ENCODE measurements at places on chromosomes 7 and 10.
A peak's percentile ranks its signal among the peaks of the same experiment; 100 is the strongest.

- peak; percentile 1 for DNase-seq
Measured at GRCh38 chr10:50275650-50276235, 24.4 kb upstream of the ASAH2 start.

DNA sequence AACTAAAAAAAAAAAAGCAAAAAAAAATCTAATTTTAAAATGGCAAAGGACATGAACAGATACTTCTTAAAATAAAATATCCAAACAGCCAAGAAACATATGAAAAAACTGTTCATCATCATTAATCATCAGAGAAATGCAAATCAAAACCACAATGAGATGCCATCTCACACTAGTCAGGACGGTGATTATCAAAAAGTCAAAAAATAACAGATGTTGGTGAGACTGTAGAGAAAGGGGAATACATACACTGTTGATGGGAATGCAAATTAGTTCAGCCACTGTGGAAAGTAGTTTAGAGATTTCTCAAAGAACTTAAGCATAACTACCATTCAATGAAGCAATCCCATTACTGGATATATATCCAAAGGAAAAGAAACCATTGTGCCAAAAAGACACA lies 30.2 kb downstream of the COBL start:
- DNase-seq: no peak

DNA sequence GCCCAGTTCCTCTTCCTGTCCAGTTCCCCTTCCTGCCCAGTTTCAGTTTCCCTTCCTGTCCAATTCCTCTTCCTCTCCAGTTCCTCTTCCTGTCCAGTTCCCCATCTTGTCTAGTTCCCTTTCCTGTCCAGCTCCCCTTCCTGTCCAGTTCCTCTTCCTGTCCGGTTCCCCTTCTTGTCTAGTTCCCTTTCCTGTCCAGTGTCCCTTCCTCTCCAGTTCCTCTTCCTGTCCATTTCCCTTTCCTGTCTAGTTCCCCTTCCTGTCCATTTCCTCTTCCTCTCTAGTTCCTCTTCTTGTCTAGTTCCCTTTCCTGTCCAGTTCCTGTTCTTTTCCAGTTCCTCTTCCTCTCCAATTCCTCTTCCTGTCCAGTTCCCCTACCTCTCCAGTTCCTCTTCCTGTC lies 68.1 kb upstream of the ADCY1 start:
- no peak for DNase-seq

DNA sequence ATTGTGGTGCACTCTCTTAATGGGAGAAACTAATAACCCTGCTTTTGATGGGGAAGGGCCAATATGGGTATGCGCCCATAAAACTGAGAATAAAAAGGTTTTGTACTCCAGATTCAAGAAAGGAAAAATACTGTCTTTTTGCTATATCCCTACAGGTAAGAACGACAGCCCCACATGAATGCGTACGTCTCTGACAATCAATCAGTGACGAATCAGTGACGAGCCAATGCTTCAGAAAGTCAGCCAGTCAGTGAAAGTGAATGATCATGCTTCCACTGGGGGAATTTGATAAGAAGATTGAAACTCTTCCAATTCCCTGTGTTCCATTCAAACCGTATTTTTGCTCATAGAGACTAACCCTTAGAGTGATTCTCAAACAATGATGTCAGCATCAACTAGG lies 26.3 kb downstream of the ARL5B start:
- no peak for DNase-seq

DNA sequence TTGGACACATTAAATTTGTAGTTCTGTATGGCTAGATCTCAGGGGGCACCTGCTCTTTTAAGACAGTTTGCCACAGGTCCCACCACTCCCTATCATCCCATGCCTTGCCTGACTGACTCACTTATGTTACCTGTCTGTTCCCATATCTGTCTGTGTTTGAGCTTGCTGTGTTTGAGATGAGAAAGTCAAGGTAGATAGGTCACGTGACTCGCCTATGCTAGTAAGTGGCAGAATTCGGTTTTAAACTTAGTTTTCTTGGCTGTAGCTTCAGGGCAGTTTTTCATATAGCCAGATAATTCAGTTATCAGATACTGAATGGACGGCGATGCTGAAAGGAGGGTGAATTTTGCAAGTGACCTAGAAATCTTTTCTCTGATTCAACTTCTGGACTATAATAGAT lies 348.4 kb downstream of the RPS24 start:
- DNase-seq: no peak

DNA sequence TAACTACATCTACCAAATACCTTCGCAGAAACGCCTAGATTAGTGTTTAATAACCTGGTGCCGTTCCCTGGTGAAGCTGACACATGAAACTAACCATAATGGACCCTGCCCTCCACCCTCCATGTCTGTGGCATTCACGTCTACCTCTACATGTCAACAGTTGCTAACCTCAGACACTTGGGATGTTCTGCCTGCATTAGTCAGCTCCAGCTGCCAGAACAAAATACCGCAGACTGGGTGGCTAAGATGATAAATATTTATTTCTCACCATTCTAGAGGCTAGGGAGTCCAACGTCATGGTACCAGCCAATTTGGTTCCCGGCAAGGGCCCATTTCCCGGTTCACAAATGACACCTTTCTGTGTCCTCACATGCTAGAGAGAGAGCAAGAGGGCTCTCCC lies 118.5 kb upstream of the CHST15 start:
- DNase-seq: no peak

DNA sequence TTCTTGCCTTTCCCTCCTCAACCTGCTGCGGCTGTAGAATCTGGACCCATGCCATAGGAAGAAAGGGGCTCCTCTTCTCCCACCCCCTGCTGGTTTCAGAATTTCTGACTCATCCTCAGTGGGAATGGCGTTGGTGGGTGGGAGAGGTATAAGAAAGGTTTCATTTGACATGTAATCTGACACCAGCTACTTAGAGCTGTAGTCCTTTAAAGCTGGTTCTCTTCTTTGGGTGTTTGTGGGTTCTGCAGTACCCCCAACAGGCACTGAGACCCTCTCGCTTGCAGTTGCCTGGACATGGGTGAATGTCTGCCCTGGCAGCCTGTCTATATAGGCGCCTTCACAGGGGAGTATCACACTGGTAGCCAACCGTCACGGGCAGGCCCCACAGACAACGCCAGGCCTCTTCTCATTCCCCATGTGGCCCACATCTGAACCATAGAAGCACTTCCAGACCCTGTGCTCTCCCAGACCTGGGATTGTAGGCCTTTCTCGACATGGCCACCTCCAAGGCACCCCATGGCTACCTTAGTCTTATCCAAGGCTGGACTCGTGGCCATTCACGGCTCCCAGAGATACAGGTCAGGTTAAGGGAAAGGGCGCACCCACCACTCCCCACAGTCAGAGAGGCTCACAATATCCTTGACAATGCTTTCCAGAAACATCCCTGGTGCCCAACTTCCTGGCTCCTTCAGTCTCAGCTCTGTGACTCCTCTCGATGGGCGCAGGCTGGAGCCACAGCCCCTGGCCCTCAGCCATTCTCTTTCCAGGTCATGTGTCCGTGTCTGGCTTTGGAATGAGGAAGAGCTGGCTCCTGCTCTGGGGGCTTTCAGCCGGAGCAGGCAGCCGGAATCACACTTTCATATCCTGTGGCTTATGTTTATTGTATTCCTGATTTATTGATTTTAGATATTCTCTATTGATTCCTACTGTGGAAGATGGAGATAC lies 17.5 kb downstream of the ZNF862 start:
- no peak for DNase-seq

DNA sequence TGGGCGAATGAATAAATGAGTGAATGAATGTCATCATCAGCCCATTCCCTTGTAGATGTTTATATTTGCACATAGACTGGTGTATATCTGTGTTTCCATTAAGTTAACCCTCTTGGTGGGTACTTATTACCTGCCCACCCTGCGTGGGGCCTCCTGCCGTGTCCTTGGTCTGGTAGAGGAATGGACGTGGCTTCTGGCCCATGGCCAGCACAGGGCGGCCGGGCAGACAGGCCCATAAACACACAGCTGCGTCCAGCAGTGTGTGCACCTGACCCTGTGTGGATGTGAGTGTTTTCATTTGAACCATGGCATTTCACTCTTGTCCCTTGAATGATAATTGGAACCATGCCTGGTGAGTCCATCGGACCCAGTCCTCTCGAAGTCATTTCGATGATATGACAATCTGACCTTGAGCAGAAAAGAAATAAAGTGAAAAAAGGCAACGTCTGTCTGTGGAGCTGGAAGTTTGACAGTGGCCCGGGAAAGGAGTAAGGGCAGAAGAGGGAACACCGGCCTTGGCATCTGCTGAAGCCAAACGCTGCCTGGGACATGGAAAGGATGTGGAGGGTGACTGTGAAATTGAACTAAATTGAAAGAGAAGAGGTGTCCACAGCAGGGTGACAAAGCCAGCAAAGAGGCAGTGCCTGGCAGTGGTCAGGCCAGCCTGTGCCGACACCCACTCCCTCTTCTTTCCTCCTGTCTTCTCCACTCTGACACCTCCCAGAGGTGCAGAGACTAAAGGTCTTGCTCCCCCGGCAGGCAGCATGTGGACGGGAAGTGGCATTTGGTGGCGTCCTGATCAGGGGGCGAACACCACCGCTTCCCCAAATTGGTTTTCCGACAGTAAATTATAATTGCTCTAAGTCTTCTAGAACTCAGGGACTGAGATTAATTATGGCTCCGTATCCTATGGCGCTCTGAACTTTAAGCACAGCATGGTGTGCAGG lies 199.0 kb upstream of the ZMIZ1 start:
- no peak for DNase-seq

DNA sequence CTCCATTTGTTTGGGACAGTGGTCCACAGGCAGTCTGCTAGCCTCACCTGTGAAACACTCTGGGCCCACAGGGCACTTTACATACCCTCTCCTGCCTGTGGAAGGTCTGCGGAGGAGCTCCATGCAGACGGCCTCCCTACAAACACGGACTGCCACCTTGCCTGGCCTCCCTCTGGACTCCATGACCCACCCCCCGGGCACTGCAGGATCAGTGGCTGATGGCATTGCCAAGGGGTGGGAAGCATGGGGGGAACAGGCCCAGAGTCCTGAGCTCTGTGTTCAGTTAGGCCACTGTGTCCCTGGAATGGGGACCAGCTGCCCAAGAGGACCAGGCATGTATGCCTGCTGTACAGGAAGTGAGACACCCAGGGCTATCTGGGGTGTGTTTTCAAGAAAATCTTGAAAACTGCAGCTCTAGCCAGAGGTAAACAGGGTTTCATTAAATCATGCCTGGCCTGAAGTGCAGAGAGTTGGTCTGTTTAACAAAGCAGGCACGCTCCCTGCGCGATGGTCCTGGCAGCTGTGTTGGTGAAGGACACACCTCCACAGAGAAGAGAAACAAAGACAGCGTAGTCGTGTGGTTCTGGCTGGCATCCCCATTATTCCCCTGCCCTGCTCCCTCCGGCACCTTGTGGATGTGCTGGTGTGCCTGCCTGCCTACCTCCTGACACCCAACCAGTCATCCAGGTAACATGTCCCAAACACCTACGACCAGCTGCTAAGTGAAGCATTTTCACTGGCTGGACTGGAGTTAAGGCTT lies 470.8 kb upstream of the ZMIZ1 start:
- no peak for DNase-seq

GRCh38 chr7:28996836-28997235 lies 38.7 kb upstream of the TRIL start:
- DNase-seq: no peak

Measured in stimulated activated CD4-positive, alpha-beta T cell treated with anti-CD3 and anti-CD28 coated beads, Interleukin-1b, Interleukin-23, amount 100 ng/mL, for 1 hour (primary cell).